ENCODE measurements at places on chromosomes 4 and X.

DNA sequence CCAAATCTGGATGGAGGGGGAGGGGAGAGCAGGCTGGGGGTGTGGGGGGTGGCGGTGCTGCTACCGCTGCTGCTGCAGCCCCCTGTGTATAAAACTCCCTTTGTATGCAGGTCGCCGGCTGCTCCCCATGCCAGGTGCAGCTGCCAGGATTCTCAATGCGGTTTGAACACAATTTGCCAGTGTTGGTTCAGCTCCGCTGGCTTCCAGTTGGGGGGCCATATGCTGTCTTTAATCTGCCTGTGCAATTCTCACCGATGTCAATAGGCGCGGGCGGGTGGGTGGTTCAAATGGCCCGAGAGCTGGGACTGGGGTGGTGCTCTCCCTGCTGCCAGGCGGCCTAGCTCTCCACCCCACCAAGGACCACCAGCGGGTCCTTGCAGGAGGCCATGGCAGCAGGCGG lies 257.6 kb downstream of the BCOR start:
- DNase-seq: no peak

GRCh38 chr4:90118527-90119195 lies 8.5 kb upstream of the CCSER1 start:
- no peak for DNase-seq

- DNase-seq: no peak
Measured at GRCh38 chrX:115023139-115023538, 5.7 kb upstream of the IL13RA2 start.

DNA sequence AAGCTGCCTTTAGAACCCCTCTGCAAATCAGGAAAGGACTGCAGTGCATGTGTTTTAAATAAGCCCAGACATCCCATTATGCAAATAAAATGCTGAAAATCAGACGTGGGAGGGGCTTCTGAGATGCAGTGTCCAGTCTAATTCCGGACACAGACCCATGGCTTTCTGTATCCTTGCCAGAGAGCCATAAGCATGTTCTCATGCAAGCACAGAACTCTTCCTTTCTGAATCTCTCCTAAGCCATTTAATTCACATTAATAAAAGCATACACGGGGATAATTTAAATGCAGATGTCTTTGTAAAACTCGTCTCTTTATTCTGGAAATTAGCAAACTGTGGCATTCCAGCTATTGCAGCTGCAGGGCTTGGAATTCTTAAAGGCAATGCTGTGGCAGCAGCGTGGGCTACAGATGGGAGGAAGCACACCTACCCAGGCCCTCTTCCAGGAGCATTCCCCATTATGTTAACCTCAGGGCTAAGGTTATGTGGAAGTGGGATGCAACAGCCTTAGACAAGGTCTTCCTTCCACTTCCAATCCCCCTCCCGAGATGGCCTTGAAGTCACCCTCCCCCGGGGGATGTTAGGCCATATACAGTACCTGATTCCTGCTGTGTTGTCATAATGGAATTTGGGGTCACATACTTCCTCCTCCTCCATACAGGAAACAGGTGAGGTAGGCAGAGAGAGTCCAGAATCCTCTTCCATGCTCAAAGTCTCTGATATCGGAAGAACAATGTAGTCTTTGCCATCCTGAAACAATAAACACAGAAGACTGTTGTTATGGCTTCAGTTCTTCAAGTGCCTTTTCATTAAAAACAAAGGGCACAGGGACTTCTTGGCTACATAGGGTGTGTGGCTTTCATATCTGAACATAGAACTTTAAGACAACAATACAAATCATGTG lies 38.1 kb downstream of the KDR start:
- DNase-seq: no peak

DNA sequence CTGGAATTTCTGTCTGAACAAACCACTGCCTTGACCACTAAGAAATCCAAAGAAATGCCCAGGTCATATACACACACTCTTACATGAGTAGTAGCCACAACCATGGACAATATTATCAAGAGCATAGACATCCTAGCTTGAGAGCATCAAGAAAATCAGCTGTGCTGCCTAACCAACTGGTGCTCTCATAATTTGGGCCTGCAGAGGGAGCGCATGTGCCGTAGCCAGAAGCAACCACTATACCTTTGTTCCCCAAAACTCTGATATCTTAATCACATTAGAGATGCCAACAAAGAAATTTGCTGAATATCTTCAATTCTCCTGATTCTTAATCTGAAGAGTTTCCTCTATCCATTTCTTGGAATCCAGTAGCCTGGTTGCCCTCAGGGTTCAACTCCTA lies 163.6 kb downstream of the ZNF674 start:
- DNase-seq: no peak

DNA sequence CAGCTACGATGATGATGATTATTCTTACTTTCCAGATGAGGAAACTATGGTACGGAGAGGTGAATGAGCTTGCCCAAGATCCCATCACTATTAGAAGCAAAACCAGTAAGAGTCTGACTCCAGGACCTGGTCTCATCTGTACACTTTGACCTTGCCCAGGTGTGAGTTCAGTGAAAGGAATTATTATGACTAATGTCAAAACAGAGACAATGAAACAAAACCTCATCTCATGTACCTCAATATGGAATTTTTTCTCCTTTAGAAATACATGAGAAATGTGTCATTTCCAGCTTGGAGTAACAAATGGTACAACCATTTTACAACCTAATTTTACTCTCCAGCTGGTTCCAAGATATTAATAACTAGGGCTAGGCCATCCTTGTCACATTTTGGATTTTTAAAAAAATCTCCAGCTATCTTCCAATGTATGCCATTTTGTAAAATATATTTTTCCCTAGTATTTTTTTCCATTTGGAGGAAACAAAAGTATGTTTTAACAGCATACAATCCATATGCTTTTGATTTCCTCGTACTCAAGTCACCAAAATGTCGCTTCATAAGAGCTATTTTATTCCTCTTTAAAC lies 213.8 kb downstream of the PTTG2 start:
- no peak for DNase-seq

DNA sequence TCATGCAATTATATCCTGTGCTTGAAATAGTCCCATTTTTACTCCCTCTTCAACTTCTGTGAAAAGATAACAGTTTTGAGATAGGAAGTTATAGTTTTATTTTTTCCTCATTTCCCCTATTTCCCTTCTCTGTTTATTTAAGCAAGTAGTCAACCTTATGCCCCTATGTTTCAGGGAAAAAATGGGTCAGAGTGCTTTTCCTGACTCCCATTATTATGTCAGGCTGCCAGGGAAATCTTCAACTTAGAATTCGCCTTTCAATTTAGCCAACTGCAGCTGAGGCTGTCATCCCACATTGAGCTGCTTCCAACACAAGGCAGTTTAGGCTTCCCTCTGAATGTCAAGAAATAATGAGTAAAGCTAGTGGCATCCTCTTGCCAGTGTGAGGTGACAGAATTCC lies 42.3 kb downstream of the NXT2 start:
- no peak for DNase-seq

DNA sequence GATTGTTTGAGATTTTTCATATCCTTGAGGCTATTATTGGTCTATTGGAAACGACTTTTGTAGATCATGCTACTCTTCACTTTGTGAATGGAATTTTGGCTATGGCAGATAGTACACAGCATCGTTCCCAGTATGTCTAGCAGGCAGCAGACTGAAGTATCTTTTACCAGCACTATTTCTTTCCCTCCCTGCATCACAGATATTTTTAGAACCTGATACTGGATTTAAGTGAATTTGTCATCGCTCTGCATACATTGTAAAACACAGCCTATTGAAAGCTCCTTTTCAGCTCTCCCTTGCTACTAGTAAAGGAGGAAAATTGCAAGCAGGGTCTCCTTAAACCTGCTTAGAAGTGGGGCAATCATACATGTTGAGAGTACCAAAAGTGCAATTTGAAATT lies 133.6 kb downstream of the LUZP4 start:
- no peak for DNase-seq

DNA sequence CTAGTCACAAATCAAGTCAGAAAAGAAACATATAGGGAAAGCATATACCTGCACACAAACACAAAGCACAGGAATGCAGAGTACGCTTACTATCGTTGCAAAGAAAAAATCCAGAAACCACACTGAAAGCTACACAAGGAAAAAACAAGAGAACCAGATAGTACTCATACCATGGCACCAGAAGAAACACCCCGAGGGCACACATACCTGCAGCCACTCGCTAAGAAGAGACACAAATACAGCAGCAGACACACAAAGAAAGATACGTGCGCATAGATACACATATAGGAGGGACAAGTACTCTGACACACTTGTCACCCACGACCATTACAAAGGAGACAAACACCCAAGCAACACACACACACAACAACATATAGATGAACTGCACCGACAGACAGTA lies 1.4 kb upstream of the SLC38A5 start:
- no peak for DNase-seq

All from breast epithelium (tissue), 4 donors.